Kidney glomerular epithelial cell (primary cell): ENCODE measurements at places on chromosomes 1 and 21.

DNA sequence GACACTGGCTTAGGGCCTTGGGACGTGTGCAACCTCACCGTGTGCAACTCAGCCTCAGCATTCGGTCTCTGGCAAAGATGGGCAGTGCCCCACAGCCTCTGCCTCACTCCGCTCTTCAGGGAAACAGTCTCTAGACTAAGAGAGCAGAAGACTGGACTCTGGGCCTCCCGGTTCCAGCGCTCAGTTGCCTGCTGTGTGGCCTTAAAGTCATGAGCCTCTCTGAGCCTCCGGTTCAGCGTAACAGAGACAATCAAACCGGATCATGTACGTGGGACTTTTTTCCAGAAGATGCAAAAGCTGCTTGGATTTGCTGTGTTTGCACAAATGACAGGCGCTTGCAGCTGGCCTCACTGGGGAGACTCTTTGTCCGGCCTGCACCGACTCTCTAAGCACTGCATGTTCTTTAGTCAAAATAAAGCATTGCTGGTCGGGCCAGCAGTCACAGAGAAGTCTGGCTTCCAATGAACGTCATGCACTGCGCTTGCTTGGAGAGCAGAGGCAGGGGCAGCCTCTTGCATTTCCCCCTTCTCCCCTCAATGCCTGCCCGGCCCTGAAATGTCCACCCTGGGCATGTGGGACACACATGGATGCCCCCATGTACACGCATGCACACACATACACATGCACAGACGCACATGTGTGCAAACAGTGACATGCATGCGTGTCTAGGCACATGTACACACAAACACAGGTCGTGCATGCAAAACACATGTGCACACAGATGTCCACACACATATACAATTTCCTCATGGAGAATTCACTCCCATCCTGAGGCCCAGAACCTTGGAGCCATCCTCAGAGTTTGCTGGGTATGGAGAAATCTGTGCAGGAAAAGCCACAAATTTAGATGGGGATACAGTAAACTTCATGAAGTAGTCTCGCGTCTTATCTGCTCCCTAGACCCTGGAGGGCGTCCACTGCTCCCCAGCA lies 152.4 kb downstream of the PRDM16 start:
- no peak for DNase-seq

- peak; percentile 9 for DNase-seq
These were observed 3.0 kb downstream of the AURKAIP1 start for GRCh38 chr1:1371746-1372711.

GRCh38 chr1:42924082-42924850 lies 34.4 kb downstream of the SLC2A1 start:
- DNase-seq: peak; percentile 71

DNA sequence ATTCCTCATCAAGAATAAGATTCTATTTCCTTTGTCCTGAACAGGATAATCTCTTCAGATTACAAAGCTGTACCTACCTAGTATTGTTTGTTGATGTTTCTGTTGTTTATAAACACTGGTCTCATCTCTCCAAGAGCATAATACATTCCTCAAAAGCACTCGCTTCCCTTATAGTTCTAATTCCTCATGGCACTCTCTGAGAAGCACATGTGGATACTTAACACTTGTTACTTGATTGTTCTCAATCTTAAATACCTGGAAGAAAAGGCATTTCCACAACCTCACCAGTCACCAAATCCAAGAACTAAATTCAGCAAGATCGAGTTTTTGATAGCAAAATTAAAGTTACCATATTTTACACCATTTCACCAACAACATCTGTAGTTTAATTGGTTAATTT lies 145.9 kb upstream of the DUSP10 start:
- DNase-seq: no peak

- DNase-seq: no peak
These were observed 2.2 kb upstream of the ATP1A4 start for GRCh38 chr1:160149233-160149632.

DNA sequence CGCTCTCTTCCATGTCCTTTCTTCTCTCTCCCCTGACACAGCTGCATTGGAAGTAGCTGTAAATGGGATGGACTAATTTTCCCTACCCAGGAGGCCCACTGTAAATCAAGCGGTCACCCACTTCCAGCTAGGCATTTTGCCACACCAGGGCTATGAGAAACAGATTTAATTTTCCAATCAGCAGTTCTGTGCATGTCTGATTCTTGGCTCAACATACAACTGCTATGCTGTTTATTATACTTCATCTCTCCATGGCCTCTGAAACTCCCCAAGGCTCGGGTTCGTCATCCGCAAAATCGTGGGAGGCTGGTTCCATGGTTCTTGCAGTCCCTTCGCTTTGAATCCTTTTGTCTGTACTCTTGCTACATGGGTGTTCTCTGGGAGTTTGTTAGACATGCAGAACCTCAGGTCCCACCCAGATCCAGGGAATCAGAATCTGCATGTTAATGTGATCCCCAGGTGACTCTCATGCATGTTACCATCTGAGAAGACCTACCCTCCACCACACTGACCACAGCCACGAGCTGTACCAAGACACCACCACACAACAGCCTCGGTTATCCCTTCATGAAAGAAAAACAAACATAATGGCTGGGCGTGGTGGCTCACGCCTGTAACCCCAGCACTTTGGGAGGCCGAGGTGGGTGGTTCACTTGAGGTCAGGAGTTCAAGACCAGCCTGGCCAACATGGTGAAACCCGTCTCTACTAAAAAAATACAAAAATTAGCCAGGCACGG lies 190.5 kb downstream of the GABPA start:
- DNase-seq: no peak

DNA sequence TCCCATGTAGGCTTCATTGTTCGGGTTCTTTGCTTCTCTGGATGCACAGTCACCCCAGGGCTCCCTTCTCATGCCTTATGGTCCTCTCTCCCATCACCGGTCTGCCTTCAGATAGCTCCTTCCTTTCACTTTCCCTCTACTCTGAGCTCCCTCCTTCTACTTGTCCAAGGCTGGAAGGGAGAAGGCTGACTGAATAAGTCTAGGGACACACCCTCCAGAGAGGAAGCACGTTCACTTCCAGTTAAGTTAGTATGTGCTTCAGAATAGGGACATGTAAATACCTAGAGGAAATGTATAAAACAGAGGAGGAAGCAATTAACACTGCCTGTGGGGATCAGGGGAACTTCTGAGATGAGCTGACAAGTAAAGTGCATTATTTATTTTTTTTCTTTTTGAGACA lies 23.5 kb downstream of the CXADR start:
- no peak for DNase-seq

DNA sequence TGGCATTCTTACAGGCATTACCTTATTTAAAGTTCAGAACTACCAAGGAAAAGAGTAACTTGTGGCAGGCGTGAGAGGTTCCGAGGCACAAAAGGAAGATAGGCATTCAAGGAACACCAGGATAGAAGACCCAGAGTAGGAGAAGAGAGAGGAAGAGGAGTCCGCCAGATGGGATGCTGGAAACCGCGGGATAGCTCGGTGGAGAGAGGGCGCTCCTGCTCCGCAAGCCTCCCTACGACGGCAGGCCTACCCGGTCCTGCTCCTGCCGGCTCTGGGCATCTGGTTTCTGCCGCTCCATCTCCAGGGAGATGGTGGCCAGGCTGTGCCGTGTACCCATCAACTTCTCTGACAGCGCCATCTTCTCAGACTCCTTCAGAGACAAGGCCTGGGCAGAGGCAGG lies 5.4 kb upstream of the NBPF1 start:
- no peak for DNase-seq

DNA sequence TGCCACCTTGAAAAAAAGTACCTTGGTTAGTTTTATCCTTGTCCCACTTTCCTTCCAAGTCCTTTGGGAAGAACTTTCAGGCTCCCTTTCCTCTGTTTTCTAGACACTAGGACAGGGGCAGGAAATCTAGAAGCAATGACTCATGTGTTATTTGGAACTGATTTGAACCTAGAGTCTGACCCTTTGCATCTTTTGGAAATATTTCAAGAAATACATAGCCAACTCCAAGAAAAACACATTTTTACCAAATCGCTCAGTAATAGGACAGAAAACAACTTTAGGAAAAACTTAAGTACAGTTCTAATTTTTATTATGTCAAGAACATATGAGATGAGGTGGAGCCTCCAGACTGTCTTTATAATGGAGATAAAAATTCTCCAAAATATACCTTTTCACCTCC lies 292.4 kb downstream of the PTBP2 start:
- no peak for DNase-seq

- peak; percentile 48 for DNase-seq
These were observed 33.9 kb upstream of the LGALS8 start for GRCh38 chr1:236489710-236490377.

GRCh38 chr1:160024195-160024905 lies 7.4 kb downstream of the PIGM start:
- DNase-seq: no peak

DNA sequence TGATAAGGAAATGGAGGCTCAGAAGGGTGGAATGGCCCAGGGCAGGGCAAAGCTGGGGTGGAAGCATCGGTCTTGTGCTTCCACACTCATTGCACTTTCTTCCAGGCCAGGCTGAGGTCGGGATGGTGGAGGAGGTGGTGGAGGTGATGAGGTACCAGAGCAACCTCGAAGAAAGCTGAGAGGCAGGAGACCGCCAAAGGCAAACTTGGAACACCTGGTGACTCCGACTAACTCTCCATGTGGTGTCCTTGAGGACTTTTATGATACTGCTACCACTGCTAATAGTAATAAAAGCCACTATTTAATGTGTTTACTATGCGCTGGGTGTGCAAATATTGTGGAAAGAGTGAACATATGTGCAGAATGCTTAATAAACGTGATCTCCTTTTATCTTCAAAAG lies 16.9 kb upstream of the BTG2 start:
- no peak for DNase-seq

DNA sequence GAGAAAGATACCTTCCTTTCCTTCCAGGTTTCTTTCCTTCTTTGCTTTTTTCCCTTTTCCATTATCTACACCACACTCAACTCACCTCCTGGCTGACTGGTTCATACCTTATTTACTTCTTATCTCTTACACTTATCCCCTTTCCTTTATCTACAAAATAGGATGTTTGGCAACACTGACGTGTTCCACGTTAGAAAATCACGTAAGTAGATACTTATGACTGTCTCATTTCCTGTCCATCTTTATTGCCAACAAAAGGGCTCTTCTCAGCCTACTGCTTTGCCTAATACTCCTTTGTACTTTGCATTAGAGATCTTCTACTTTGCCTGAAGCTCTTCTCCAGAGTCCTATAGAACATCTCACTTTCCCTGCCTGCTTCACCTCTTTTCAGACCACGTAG lies 25.1 kb downstream of the SYNJ1 start:
- no peak for DNase-seq

GRCh38 chr1:223422911-223423310 lies 29.7 kb downstream of the CCDC185 start:
- DNase-seq: no peak

DNA sequence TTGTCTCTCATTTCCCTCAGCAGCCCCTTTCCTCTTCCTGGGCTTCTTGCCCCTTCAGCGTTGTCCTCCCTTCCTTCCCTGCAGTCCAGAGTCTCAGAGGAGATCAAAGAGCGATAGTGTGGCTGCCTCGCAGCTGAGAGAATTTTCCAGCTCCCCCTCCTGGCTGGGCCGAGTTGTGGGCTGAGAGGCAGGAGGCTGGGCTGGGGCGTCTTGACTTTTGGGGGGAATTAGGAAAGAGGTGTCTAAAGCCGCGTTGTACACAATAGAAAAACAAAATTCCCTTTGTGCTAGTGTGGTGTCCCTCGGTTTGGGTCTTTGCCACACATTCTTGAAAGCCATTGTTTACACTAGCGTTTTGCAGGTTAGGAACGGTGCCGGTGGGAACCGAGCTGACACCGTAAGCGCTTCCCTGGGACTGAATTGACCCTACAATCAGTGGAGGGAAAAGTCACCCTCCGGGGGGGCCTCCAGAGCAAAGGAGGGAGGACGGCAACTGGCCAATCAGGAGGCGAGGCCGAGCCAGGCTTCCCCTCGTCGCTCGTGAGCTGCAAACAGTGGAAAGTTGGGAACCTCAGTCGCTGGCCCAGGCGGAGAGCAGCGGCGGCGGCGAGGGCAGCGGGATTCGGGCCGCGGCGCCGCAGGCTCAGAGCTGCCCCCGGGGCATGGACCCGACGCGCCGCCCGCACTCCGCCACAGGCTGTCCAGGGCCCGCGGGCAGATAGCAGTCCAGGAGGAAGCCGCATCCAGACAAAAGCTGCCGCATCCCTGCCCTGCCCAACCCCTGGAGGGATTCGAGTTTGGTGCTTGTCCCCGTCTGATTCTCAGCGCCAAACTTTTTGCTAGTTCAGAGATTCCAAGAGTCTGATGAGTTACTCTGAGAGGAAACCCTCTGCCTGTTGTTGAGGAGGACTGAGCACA lies at the start of gene HMCN1:
TSS of gene HMCN1 (plus strand) at position 574 of the 918 bp plus-strand sequence. CDS start 389 bp downstream, outside the sequence.
- peak; percentile 15 for DNase-seq

DNA sequence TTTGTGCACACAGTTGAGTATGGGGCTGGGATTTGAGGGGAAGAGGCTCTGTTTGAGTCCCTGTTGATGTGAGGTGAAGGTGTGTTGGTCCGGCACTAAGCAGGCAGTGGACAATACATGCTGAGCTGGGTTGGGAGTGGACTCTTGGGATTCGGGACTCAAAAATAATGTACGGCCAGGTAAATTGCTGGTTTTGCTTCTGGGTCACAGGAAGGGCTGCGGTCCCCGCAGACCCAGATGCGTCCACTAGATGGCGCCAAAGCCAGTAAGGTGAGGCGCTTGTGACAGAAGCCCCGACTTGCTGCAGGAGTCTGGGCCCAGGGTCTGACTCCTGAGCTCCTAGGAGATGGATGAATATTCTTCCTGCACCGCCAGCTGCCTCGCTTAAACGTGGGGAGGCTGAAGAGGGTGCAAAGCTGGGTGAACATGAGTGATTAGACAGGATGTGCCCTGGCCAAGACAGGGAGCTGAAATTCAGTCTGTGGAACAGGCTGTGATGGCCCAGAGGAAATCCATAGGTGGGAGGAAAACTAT lies 61.4 kb downstream of the ACBD3 start:
- peak; percentile 66 for DNase-seq

- no peak for DNase-seq
These were observed 29.5 kb downstream of the RNF11 start for GRCh38 chr1:51265618-51266017.

GRCh38 chr1:8330271-8331125 lies 12.6 kb downstream of the SLC45A1 start:
- no peak for DNase-seq

DNA sequence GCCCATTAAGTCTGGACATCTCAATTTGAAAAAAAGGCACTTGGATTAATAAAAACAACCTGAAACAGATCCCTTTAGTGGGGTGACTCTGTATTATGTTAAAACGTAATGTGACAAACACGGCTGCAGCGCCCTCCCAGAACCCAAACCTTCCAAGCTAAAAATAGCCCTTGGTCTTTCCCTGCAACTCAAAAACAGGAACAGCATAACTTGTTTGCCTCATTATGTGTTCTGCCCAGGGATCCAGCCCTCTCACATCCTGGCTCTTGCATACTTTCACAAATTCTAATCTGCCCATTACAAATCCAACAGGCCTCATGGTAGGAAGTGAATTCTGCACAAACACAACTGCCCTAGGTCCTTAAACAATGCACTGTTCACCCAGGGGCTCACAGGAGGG lies 94.7 kb upstream of the GADD45A start:
- no peak for DNase-seq

GRCh38 chr1:12416101-12416500 lies 186.3 kb downstream of the VPS13D start:
- DNase-seq: no peak

GRCh38 chr1:4932311-4933030 lies 278.1 kb downstream of the AJAP1 start:
- no peak for DNase-seq
